Kidney tubule cell (primary cell): ENCODE measurements at places on chromosomes 11 and 22.

DNA sequence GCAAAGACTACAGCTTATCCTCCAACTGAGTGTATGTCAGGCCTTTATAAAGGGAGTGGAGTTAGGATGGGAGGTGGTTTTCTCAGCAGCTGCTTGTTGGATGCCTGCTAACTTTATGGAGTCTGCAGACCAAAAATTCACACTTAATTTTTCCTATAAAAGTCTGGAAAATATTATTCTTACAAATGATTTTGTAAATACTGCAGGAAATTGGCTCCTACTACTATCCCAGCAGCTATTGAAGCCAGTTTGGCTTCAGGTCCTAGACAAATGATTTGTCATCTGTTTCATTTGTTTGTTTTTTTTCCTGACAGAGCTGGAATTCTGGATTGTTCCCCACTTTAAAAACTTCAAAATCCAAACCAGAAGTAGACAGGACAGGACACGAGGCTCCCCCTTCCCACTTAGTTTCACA lies 292.5 kb downstream of the TMEM135 start:
- DNase-seq = no peak

DNA sequence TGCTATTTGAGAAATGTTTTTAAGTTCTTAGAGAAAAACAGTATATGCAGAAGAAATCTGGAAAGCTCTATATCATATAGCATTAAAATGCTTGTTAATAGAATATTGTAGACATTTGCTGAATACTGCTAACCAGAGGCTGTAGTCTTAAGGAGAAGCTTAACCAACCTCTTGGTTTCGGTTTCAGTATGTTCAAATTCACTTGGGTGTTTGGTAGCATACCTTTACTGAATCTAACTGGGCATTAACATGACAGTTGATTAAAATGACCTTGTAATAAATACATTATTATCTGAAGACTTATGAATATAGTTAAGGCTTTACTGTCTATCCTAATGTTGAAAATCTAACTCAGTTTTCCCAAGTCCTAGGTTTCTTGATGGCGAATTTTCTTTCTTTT lies 5.4 kb downstream of the PCF11 start:
- no peak for DNase-seq

GRCh38 chr11:44741976-44742375 lies 15.2 kb downstream of the TSPAN18 start:
- no peak for DNase-seq

GRCh38 chr22:20180640-20181039 lies 29.8 kb upstream of the CCDC188 start:
- DNase-seq = peak; percentile 8

- DNase-seq = peak; percentile 83
Measured at GRCh38 chr11:58628446-58628845, 6.0 kb downstream of the CNTF start.

DNA sequence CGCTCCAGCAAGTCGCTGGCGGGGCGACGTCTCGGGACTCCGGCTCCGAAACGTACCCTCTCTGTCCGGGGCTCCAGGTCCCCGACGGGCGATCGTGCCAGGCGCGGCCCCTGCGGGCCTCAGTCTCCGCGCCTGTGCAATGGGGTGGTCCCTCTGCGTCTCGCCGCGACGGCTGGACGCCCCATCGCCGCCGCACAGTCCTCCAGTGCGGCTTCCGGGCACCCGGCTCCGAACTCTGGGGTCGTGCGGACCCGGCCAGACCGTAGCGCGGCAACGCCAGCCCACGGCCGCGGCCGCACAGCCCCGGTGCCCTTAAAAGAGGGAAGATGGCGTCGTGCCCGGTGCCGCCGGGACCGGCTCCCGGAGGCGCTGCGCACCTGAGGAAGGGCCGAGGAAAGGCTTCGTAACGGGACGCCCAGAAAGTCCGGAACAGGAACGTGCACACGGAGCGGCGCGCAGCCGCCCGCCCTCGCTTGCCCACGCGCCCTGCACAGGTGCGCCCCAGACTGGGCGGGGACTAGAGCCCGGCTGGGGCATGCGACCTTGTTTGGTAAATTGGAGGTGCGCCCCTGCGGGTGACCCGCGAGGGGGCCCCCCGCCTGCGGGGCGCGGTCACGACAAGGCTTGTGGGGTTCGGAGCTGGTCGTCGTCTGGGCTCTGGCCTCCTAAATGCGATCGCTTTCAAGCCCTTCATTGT lies 525 bp downstream of the BIK start:
- peak; percentile 47 for DNase-seq

DNA sequence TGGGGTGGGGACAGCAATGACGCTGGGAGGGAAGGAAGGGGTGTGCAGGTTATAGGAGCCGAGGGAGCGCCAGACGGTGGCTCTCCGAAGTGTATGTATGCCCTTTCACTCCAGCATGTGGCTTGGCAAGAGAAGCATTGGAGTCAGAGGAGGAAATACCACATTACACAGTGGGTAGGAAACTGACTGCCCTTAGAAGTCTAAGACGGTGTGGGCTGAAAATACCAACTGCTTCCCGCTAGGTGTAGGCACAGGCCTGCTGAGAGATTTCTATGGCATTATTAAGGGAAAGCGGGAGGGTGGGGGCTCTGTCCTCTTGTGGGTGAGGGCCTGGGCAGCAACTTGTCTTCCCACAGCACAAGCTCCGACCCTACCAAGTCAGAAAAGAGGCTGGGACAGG lies 44.7 kb downstream of the CACNG2 start:
- no peak for DNase-seq

GRCh38 chr11:73167363-73167954 lies 25.3 kb upstream of the FCHSD2 start:
- no peak for DNase-seq

- peak; percentile 11 for DNase-seq
Measured at GRCh38 chr22:28198692-28199091, 279.6 kb upstream of the PITPNB start.
